ENCODE measurements at places on chromosomes 5 and 9. TPM values are rescaled to one million over a fixed set of nuclear protein-coding genes. Genes with fewer than 3 reads are reported as not detected.

The AK8 gene
- not detected for polyA plus RNA-seq

The AHRR gene
- 0.72 TPM for polyA plus RNA-seq

The PLAC8L1 gene
- polyA plus RNA-seq, result not detected

The GMCL2 gene
- not detected for polyA plus RNA-seq

The CNOT6 gene
- polyA plus RNA-seq, result 8.6 TPM

The PTPRD gene
- polyA plus RNA-seq, result not detected

The EFNA5 gene
- not detected for polyA plus RNA-seq

The TCERG1 gene
- polyA plus RNA-seq, result 35.6 TPM

The MEIKIN gene
- polyA plus RNA-seq, result not detected

The PAEP gene
- not detected for polyA plus RNA-seq

The PHF24 gene
- polyA plus RNA-seq, result not detected
